ENCODE measurements at places on chromosomes 12 and 14.

DNA sequence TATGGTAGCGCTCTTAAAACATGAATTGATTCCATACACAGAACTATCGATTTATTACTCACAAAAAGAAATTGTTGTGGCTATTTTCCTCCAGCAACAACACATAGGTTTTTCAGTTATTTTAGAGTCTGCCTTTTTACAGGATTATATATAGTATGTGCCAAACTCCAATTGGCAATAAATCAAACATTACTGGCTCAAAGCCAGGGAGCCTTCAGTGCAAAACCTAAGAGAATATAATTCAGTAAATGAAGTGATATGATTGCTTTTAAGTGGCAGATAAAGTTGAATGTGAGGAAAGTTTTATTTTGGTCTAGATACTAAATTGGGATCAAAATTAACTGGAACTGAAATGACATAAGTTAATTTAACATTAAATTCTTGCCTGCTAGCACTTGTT lies 234.8 kb downstream of the PIK3C2G start:
- DNase-seq = no peak

DNA sequence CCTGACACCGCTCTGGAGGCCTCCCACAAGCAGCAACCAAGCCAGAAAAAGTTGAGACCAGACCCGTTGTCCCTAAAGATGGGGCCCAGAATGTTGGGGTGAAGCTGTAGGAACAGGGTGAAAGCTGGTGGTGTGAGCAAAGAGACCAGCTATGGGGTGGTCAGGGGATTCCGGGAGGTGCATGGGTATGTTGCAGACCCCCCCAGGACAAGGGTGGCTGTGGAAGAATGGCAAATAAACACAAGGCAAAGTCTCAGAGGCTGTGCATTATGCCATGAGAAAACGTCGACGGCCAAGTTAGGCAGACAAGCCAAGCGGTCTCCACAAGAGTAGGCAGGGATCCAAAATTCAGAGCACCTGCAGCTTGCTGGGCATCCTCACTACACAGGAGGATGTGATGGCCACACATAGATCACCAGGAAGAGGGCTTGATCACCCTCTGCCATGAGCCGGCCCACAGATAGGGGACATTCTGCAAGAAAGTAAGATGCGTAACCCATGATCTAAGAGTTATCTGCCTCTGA lies 58.8 kb upstream of the KCNA1 start:
- no peak for DNase-seq

DNA sequence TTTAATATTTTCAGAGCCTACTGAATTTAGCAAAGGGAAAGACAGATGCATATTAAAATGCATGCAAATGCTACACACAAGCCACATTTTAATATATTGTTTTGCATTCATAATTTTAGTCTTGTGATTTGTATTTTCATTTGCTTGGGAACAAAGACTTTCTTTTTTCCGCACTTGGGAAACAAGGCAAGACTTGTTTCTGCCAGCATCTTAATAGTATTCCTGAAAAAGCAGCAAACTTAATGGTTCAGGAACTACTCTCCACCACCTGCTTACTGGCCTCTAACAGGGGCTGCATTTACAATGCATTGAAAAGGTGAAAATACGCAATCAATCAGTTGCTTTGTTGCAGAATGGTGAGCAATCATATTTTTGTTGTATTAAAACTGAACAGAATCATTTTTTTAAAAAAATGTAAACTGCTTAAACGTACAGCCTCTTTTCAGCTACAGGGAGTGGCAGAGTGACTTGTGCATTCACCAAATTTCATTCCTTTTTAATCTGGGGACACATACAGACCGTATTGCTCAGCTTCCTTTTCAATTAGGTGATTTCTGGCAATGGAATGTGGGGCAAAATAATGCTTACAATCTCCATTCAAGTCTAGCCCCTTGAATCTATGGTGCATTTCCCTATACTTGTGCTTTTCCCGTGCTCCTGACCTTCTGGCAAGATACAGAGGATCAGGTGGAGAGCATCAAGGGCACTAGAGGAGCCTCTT lies 144.1 kb upstream of the BTG1 start:
- DNase-seq = no peak

- no peak for DNase-seq
Observed at GRCh38 chr14:102775855-102776760, 1.1 kb upstream of the TRAF3 start.

- DNase-seq = no peak
Observed at GRCh38 chr12:48980953-48981756, 3.0 kb downstream of the WNT1 start.

DNA sequence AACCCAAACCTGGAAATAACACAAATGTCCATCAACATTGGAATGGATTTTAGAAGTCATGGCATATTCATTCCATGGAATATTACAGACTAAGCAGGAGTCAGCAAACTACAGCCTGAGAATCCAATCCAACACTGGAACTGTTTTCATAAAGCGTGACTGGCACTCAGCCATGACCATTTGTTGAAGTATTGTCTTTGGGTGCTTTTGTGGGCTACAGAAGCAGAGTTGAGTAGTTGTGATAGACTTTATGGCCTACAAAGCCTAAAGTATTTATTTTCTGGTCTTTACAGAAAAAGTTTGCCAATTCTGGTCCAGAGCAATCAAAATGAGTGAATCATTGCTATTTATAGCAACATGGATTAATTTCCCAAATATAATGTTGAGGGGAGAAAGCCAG lies 34.5 kb upstream of the FRS2 start:
- no peak for DNase-seq
